ENCODE measurements at places on chromosomes 11 and 22.

DNA sequence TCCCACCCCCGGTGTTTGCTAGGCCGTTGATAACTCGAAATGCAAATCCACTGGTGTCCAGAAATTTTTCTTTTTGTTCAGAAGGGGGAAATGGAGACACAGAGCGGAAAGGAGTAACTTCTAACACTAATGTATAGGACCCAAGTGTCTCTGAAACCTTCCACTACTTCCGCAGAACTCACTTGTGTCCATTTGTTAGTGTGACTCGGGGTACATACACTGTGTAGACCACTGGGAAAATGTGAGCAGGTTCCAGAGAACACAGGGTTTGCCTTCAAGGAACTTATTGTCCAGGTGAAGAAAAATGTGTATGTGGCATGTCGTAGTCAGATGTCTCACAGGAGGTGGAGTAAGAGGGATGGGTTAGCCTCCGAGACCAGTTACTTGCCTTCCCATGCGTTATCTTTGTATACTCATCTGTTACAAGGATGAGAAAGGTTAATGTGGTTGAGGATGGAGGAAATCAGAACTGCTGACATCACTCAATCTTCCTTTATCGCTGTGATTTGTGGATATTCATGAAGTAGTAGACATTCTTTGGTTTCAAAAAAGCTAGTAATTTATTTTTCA, 857 bp downstream of the ARCN1 start:
- DNase-seq = peak; percentile 33

DNA sequence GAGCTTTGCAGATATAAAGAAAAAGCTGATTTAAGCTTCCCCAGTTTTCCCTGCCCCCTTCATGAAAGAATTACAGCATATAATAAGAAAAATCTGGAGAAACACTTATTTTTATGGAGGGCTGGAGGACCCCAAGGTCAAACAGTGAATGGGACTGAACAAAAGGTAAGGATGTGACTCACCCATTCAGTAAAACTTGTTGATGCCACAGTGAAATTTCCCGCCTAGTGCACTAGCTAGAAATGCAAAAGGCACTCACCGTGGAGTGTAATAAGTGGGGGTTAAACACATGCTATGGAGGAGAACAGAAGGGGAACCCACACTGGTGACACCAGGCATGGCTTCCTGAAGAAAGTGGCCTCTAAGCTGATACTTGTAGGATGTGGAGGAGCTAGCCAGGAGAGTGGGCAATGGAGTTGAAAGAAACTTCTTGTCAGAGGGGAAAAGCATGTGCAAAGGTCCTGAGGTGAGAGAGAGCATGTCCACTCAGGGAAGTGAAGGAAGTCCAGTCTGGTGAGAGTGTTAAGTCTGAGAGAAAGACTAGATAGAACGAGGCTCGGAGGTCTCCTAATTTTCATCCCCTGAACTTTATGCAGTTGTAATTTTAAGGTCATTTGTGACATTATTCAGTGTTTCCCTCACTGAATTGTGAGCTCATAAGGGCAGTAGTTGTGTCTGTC, 77.1 kb downstream of the MIAT start:
- no peak for DNase-seq

GRCh38 chr11:117072517-117073461, 25.4 kb downstream of the SIK3 start:
- peak; percentile 88 for DNase-seq

DNA sequence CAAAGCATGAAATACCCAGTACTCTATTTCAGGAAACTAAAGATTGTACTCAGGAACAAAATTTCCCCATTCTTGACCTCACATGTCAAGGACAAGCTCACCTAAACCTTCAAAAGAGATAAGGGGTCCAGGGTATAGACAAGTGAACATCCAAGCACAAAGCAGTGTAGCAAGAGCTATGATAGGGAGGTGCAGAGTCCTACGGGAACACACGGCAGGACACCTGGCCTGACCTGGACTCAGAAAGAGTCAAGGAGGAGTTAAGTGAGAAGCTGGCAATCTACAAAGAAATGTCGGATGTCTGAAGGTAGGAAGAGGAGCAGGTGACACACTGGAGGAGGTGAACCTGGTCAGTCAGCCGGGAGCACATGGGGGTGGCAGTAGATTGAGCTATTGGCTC, 67.1 kb upstream of the LDLRAD3 start:
- DNase-seq = no peak
